ENCODE measurements at places on chromosomes 7 and 10. TPM values are rescaled to one million over a fixed set of nuclear protein-coding genes. Genes with fewer than 3 reads are reported as not detected.

- H3K4me1 ChIP-seq, result no peaks in the 10 kb centered on the region
- no peak overlapping the region for H3K4me3 ChIP-seq
- no peak for DNase-seq
- no peaks in the 10 kb centered on the region for H3K36me3 ChIP-seq
- H3K27me3 ChIP-seq, result peaks cover 5% of the 10 kb centered on the region
- no peak overlapping the region for H3K27ac ChIP-seq
Observed at GRCh38 chr7:142927085-142927745, 6.3 kb downstream of the TRPV5 start.

DNA sequence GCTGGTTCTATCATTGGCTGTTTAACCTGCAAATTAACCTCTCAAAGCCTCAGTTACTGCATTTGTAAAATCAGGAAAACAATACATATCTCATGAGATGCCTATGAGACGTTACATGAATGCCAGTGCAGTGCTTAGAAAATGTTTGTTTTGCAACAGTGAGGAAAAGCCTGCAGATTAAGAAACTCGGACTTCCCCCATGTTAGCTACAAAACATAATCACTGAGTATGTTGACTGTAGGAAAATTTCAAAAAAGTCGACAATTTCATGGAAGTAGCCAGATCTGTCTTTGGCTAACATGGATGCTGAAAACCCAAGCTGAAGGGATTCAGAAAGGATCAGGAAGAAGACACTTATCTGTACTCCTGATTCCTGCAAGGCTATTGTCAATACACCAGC lies 121.4 kb downstream of the TRIL start:
- H3K36me3 ChIP-seq, result no peaks in the 10 kb centered on the region
- H3K4me3 ChIP-seq, result no peak overlapping the region
- no peaks in the 10 kb centered on the region for H3K27me3 ChIP-seq
- no peak for DNase-seq
- H3K27ac ChIP-seq, result no peak overlapping the region

DNA sequence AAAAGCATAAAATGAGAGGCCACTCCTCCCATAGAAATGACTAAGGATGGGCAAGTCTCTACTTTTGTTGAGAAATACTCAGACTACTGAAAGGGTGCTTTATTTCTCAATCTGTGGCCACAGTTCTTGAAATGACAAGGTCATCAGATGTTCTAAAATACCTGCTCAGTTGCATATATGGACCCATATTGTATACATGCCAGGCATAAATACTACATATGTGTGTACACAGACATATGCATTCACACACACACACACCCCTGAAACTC lies 691.5 kb upstream of the SORCS1 start:
- no peaks in the 10 kb centered on the region for H3K4me1 ChIP-seq
- no peak overlapping the region for H3K27ac ChIP-seq
- no peak for DNase-seq
- H3K36me3 ChIP-seq, result no peaks in the 10 kb centered on the region
- no peak overlapping the region for H3K4me3 ChIP-seq

DNA sequence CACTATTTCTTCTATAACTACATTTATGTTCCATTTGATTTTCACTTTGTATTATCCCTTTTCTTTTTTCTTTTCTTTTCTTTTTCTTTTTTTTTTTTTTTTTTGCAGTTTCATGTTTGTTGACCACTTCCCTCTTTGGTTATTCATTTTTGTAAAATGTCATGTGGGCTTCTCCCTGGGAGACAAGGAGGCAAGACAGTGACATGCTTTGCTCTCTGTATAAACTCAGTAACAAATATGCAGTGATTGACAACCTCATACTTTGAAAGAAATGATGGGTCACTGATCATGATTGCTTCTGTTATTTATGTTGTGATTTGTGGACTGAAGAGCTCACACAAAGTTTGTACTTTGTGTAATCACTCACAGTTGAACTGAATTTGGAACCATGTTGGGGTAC lies 90.2 kb upstream of the ABI1 start:
- no peak for DNase-seq
- no peaks in the 10 kb centered on the region for H3K4me1 ChIP-seq
- no peak overlapping the region for H3K27ac ChIP-seq
- no peak overlapping the region for H3K4me3 ChIP-seq
- no peaks in the 10 kb centered on the region for H3K36me3 ChIP-seq

Gene PRSS2
- 36.8 TPM for total RNA-seq

GRCh38 chr10:66162560-66163143 lies 763.2 kb upstream of the LRRTM3 start:
- no peaks in the 10 kb centered on the region for H3K27me3 ChIP-seq
- no peaks in the 10 kb centered on the region for H3K36me3 ChIP-seq
- DNase-seq, result no peak
- H3K4me3 ChIP-seq, result no peak overlapping the region
- H3K4me1 ChIP-seq, result no peaks in the 10 kb centered on the region

DNA sequence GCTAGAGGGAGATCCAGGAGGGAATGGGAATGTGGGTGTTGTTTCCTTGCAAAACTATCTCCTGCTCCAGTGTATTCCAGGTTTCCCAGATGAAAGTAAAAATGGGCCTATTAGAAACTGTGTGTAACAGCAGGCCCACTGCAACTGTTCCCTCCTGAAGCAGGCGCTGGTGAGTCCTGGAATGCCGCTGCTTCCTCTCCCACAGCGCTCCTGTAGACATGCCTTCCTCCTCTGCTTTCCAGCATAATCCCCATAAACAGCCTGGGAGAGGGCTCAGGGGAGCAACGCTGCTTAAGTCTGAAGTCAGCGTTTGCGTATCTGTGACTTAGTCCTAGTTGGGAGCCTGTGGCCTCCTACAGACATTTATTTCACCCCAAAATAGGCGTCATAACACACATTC lies 551.0 kb upstream of the FOXK1 start:
- no peak overlapping the region for H3K4me3 ChIP-seq
- no peaks in the 10 kb centered on the region for H3K4me1 ChIP-seq
- DNase-seq, result no peak
- no peaks in the 10 kb centered on the region for H3K36me3 ChIP-seq

DNA sequence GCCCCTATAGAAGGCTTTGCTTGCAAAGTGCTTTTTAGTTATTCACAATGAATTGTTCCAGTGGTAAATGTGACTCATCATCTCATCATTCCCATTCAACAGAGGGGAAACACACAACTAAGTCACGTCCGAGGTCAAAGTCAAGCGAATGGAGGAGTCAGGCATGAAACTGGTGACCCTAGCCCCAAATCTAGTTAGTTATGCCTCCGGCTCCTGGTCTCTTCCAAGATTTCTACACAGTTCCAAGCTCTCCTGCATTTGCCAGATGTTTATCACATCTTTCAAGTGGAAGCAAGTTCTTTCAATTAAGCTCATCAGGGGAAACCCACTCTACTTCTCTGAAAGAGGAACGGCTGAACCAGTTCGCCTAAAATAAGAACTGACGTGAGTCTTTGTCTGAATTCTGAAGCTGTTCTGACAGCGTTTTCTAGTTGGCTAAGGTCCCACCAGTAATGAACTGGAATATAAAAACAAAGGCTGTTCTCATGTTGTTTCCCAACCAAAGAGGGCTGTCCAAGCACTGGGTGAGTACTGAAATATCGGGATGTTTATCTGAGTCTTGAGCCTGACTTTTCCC lies 140.9 kb upstream of the NRBF2 start:
- no peak overlapping the region for H3K27ac ChIP-seq
- H3K4me1 ChIP-seq, result no peaks in the 10 kb centered on the region
- no peaks in the 10 kb centered on the region for H3K27me3 ChIP-seq
- no peak overlapping the region for H3K4me3 ChIP-seq

Gene NKX2-3
- not detected for total RNA-seq

Gene BET1
- 17.2 TPM for total RNA-seq

Gene MYO3A
- total RNA-seq, result not detected

Gene KEL
- 0.91 TPM for total RNA-seq

- no peaks in the 10 kb centered on the region for H3K27me3 ChIP-seq
- no peak overlapping the region for H3K27ac ChIP-seq
- DNase-seq, result no peak
- no peaks in the 10 kb centered on the region for H3K4me1 ChIP-seq
Observed at GRCh38 chr7:21670496-21670895, 127.7 kb downstream of the DNAH11 start.

DNA sequence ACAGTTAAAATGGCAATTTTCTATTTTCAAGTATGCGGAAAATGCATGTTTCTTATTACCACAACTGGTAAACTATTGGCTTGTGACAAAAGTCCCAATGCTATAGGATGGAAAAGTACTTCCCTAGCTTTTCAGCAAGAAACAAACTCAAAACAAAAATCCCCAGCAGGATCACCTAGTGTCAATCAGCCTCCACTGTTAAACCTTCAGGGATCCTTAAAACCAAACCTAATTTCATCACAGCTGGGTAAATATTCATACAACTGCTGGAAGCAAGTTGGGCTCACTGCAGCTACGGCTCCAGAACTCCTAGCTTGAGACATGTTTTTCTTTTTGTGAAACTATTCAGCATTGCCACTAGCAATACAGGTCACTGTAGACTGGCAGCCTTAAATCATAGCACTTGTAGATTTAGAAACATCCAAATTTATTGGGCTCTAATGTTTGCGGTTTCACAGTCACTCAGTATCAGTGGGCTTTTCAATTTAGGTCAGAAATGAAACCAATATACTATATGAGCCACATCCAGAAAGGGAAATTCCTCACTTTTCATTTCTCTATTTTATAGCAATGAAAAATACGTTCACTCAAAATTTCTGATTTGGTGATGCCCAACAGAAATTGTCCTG lies 145.2 kb upstream of the ANK3 start:
- H3K36me3 ChIP-seq, result no peaks in the 10 kb centered on the region
- H3K27me3 ChIP-seq, result no peaks in the 10 kb centered on the region
- no peak for DNase-seq
- H3K4me3 ChIP-seq, result no peak overlapping the region
- H3K4me1 ChIP-seq, result peaks cover 25% of the 10 kb centered on the region

Gene SAP25
- 4.4 TPM for total RNA-seq

- no peak for DNase-seq
- no peak overlapping the region for H3K27ac ChIP-seq
- no peak overlapping the region for H3K4me3 ChIP-seq
- no peaks in the 10 kb centered on the region for H3K4me1 ChIP-seq
Observed at GRCh38 chr7:11604505-11604904, 227.5 kb downstream of the THSD7A start.

GRCh38 chr10:82759050-82759449 lies 884.1 kb downstream of the NRG3 start:
- no peak overlapping the region for H3K4me3 ChIP-seq
- DNase-seq, result no peak
- no peaks in the 10 kb centered on the region for H3K4me1 ChIP-seq
- no peaks in the 10 kb centered on the region for H3K27me3 ChIP-seq

Gene SFRP4
- 0.25 TPM for total RNA-seq

Gene AKR1C8
- not detected for total RNA-seq

Gene ZNF722
- not detected for total RNA-seq

GRCh38 chr10:88211230-88211629 lies 347.8 kb downstream of the PTEN start:
- H3K36me3 ChIP-seq, result no peaks in the 10 kb centered on the region
- no peaks in the 10 kb centered on the region for H3K27me3 ChIP-seq
- H3K27ac ChIP-seq, result no peak overlapping the region
- H3K4me3 ChIP-seq, result no peak overlapping the region

DNA sequence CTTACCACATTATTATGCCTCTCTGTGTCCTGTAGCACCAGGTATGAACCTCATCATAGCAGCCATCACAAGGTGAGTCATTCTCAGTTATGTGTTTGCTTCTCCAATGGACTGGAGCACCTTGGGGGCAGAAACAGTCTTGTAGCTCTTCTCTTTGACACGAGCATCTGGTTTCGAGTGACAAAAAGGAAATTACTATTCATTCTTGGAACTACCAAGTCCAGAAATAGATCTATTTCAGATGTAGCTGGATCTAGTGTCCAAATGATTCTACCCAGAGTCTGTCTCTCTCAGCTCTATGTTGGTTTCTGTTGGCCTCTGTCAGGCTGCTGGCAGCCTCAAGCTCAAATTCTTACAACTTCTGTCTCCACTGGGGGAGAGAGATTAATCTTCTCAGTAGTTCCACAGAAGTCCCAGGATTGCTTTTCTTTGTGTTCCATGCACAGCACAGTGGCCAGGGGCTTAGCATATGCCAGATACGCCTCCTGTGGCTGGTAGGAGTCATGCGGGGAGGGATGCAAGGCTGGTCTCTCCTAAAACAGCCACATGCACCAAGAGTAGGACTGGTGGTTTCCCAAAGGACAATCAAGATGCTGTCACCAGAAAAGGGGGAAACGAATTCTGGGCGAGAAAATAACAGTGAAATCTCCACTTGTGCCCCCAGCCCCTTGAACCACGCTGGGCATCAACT lies 37.2 kb upstream of the PAPSS2 start:
- H3K36me3 ChIP-seq, result no peaks in the 10 kb centered on the region
- no peak overlapping the region for H3K4me3 ChIP-seq
- H3K27me3 ChIP-seq, result no peaks in the 10 kb centered on the region
- DNase-seq, result no peak
